Ovary (tissue), 10 donors: ENCODE measurements at places on chromosomes 16 and 17. TPM values are rescaled to one million over a fixed set of nuclear protein-coding genes. Genes with fewer than 3 reads are reported as not detected.

GRCh38 chr16:50038756-50039529 is 13.9 kb downstream of the CNEP1R1 start:
- H3K4me3 ChIP-seq, result no peak overlapping the region
- no peaks in the 10 kb centered on the region for H3K27me3 ChIP-seq
- no peaks in the 10 kb centered on the region for H3K4me1 ChIP-seq
- DNase-seq, result no peak
- no peaks in the 10 kb centered on the region for H3K36me3 ChIP-seq
- H3K27ac ChIP-seq, result no peak overlapping the region

DNA sequence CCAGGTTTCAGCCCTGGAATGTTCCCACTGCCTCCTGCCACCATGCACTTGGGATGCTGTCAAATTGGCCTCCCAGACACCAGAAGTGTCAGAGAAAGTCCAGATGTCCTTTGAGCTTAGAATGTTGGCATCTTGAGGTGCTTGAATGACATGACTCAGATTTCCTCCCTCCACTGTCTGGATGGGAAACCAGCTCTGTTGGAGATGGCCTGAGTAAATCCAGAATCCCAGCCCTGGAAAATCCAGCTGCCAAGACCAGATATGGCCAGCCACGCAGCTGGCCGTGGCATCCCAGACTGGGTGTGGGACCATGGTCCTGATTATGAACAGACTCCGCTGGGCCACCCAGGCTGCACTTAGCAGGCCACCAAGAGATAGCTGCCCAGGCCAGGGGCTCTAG is 57.0 kb upstream of the CLEC3A start:
- H3K27me3 ChIP-seq, result no peaks in the 10 kb centered on the region
- DNase-seq, result no peak
- no peak overlapping the region for H3K27ac ChIP-seq
- no peaks in the 10 kb centered on the region for H3K36me3 ChIP-seq
- no peak overlapping the region for H3K4me3 ChIP-seq

DNA sequence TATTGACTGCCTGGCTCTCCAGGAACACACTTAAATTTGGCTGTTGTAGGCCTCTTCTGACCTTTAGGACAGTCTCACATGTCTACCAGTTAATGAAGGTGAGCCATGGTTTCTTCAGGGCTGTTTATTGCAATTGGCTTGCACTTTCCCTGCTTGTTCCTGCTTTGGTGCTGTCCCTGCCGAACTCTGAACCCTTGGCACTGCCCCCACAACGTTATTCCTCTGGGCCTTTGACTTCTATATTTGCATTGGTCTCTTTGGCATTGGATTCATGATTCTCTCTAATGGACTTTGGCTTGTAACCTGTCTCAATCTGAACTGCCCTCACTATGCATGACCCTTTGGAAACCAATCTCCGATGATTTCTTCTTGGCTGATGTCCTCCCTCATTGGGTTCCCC is 299.4 kb downstream of the UTP18 start:
- H3K4me3 ChIP-seq, result no peak overlapping the region
- no peaks in the 10 kb centered on the region for H3K36me3 ChIP-seq
- no peaks in the 10 kb centered on the region for H3K4me1 ChIP-seq

GRCh38 chr16:50272111-50272571 is 5.8 kb downstream of the ADCY7 start:
- H3K27ac ChIP-seq, result no peak overlapping the region
- H3K4me1 ChIP-seq, result peaks cover 4% of the 10 kb centered on the region
- no peak overlapping the region for H3K4me3 ChIP-seq
- H3K27me3 ChIP-seq, result no peaks in the 10 kb centered on the region
- DNase-seq, result no peak
- H3K36me3 ChIP-seq, result no peaks in the 10 kb centered on the region

- peak overlapping the region; percentile 59 for H3K4me3 ChIP-seq
- no peak for DNase-seq
- no peaks in the 10 kb centered on the region for H3K27me3 ChIP-seq
- H3K4me1 ChIP-seq, result peaks cover 3% of the 10 kb centered on the region
- no peaks in the 10 kb centered on the region for H3K36me3 ChIP-seq
- peak overlapping the region; percentile 100 for H3K27ac ChIP-seq
Measured at GRCh38 chr16:65120461-65120830, 1.4 kb downstream of the CDH11 start.

DNA sequence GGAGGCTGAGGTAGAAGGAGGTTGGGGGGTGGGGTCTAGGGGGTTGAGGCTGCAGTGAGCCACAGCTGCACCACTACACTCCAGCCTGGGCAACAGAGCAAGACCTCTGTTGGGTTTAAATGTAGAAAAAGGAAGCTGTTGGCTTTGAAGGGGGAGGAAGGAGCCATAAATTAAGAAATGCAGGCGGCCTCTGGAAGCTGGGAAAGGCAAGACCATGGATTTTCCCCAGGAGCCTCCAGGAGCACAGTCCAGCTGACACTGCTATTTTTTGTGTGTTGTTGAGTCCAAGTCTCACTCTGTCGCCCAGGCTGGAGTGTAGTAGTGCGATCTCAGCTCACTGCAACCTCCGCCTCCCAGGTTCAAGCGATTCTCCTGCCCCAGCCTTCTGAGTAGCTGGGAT is 15.9 kb downstream of the LITAF start:
- no peak overlapping the region for H3K4me3 ChIP-seq
- H3K27ac ChIP-seq, result no peak overlapping the region
- H3K27me3 ChIP-seq, result no peaks in the 10 kb centered on the region
- DNase-seq, result no peak
- peaks cover 4% of the 10 kb centered on the region for H3K4me1 ChIP-seq
- no peaks in the 10 kb centered on the region for H3K36me3 ChIP-seq

DNA sequence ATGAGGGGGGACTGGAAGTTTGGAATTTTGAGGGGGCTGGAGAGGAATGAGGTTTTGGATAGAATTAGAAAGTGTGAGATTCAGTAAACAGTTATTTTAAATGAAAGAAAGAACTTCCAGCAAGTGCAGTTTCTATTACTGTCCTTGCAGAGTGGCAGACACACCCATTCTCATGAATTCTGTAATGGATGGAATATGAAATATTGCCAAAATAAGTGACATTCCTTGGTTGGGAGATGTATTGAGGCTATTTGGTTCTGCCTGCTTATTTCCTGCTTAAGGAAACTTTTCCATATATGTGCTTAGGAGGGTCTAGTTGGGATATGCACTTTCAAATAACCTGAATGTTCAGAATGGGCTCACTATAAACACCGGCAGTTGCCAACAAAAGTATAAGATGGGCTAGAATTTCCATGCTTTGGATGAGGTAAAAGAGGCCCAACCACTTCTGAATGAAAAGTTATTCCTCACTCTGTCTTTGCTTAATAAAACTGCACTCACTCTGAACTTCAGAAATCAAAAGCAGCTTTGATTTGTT is 434.4 kb downstream of the CA10 start:
- no peaks in the 10 kb centered on the region for H3K27me3 ChIP-seq
- no peak overlapping the region for H3K4me3 ChIP-seq
- H3K4me1 ChIP-seq, result no peaks in the 10 kb centered on the region
- no peak overlapping the region for H3K27ac ChIP-seq
- DNase-seq, result no peak

DNA sequence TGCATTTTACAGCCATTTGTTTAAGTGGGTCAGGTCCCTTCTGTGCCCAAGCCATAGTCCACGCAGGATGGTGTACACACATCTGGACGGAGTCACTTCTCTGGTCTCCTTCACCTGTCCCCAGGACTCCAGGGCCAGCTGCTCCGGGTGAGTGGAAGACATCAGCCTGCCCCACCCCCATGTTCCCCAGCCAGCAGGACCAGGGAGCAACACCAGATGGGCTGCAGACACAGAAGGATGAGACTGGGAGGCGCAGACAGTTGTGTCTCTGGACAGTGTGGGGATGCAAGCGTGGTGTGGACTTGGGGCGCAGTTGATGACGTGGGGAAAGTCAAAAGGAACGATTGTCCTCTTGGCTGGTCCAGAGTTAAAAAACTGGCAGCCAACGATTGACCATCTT is 24.6 kb upstream of the WFDC1 start:
- no peak overlapping the region for H3K4me3 ChIP-seq
- H3K36me3 ChIP-seq, result no peaks in the 10 kb centered on the region
- no peaks in the 10 kb centered on the region for H3K4me1 ChIP-seq
- no peak for DNase-seq

GRCh38 chr16:50540711-50541007 is 7.5 kb upstream of the NKD1 start:
- H3K27ac ChIP-seq, result no peak overlapping the region
- H3K4me3 ChIP-seq, result no peak overlapping the region
- no peaks in the 10 kb centered on the region for H3K4me1 ChIP-seq
- DNase-seq, result no peak

DNA sequence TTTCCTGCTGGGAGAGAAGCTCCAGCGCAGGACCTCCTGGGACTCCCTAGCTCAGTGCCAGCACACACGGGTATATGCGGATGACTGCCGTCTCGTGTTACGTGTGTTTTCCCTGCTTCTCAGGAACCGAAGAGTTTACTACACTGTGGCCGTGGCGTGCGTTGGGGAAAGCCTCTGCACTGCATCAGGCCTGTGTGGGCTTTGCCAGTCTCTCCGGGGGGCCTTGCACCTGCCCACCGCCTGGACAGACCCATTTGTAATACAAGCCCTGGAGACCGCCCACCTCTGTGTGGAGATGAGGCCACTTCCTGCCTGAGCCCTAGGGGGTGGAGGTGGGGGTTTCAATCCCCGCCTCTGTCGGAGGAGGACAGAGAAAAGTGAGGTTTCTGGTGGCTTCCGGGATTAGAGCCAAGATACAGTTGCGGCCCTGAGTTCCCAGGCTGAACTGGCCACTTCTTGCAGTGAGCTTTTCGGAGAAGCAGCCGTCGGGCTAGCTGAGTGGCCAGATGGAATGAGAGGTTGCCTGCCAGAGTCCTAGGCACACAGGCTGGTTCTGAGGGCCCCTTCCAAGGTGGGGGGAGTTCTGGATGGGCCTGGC is 43.4 kb upstream of the GSE1 start:
- H3K27ac ChIP-seq, result no peak overlapping the region
- no peaks in the 10 kb centered on the region for H3K36me3 ChIP-seq
- peaks cover 13% of the 10 kb centered on the region for H3K4me1 ChIP-seq

Gene TAC4
- total RNA-seq, result not detected

Gene GPR142
- total RNA-seq, result 0.25 TPM

Gene RNF112
- total RNA-seq, result 2.6 TPM

Gene TRIM47
- total RNA-seq, result 17.3 TPM

Gene KRTAP4-4
- not detected for total RNA-seq
